Fibroblast of mammary gland (primary cell): ENCODE measurements at places on chromosomes 6 and 20.

DNA sequence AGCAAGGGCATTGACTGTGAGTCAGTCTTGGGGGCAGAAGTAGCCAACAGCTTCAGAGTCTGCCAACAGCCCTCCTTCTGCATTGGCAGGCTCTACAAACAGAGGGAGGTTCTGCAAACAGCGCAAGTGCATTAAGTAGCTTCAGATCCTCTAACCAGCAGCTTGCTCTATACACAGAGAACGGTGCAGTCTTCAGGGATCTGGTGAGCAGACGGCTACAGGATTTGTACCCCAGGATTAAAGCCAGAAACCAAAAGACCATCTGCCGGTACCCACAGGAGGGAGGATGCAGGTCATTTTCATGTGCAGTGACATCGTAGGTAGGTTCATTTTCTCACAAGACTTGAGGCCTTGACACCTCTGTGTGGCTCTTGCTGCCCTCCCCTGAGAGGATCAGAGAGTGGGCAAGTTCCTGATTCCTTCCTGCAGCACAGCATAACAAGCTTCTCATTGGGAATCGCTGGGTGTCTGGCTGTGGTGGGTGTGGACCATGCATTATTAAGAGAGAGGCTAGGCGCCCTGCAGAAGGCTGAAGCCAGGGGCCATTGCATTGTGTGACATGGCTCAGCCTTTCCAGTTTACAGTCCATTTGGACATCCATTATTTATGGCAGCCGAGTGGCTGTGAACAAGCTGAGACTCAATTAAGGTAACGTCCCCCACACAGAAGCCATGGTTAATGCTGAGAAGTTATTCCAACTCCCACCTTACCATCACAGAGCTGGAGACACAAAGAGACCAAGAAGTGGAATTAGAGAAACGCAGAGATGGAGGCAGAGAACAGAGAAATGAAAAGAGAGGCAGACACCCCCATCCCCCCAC, 250.0 kb downstream of the LRFN2 start:
- DNase-seq = no peak

GRCh38 chr6:132268209-132268608, 133.1 kb downstream of the MOXD1 start:
- DNase-seq = no peak

DNA sequence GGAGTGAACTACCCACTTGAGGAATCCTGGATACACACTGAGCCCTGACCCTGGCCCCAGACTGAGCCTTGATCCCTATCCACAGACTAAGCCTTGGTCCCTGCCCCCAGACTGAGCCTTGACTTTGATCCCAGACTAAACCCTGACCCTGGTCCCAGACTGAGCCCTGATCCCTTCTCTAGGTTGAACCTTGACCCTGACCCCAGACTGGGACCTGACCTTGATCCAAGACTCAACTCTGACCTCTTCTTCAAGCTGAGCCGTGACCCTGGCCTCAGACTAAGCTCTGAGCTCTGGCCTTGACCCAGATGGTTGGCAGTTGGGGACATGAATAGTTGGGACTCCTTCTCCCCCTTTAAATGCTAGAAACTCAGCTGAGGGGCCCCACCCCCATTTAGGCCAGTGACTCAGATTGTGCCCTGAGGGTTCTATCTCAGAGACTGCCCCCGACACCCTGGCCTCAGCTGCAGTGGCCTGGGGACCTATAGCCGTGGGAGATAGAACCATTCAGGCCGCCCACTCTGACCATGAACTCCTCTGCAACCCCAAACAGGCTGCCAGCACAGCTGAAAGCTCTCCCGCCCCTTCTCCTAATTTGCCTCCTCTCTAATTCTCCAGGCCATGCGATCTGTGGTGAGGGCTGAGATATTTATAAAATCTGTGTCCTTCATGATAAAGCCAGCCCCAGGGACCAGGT, 84.7 kb downstream of the DLGAP4 start:
- no peak for DNase-seq

- no peak for DNase-seq
Measured at GRCh38 chr20:16257021-16257420, 316.2 kb downstream of the KIF16B start.

DNA sequence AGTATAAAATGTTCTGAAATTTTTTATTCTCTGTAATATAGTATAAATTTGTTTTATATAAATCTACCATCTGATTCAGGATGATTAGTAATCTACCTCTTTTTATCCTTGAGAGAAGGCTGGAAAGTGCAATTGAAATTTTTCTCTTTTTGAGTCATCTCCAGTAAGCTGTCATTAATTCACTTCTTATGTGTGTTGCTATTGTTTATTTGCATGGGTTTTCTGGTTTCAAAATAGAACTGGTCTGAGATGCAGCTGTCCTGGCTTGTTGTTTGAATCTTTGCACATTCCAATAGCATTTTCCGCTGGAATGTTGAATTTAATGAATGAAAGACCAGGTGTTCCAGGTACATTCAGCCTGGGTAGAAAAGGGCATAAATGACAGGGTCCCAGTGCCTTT, 24.3 kb upstream of the TAB2 start:
- DNase-seq = no peak

- no peak for DNase-seq
Measured at GRCh38 chr20:19407736-19408135, 195.3 kb downstream of the SLC24A3 start.

- no peak for DNase-seq
Measured at GRCh38 chr20:49532285-49532946, 35.5 kb downstream of the PTGIS start.

- peak; percentile 65 for DNase-seq
Measured at GRCh38 chr6:130466052-130466747, 100.4 kb downstream of the TMEM200A start.

- no peak for DNase-seq
Measured at GRCh38 chr20:642398-643174, 10.4 kb downstream of the SRXN1 start.

DNA sequence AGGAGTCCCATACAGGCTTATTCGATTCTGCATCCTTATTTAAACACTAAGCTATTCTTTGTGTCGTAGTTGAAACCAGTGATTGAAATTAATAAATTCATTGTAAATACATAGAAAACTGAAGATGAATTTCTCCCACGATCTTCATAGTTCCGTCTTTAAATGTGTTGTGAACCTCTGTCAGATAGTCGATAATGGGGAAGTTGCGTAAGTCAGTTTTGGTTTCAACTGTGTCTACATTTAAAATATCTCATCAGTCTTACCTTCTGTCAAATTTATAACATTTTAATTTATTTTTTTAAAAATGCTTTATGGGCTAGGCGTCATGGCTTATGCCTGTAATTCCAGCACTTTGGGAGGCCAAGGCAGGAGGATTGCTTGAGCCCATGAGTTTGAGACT, 12.7 kb downstream of the STX11 start:
- no peak for DNase-seq

GRCh38 chr6:163226181-163226835, 188.2 kb upstream of the QKI start:
- DNase-seq = no peak

- DNase-seq = no peak
Measured at GRCh38 chr6:126113261-126113660, 126.9 kb downstream of the TRMT11 start.

GRCh38 chr20:4730780-4731179, 9.1 kb downstream of the PRND start:
- peak; percentile 6 for DNase-seq

DNA sequence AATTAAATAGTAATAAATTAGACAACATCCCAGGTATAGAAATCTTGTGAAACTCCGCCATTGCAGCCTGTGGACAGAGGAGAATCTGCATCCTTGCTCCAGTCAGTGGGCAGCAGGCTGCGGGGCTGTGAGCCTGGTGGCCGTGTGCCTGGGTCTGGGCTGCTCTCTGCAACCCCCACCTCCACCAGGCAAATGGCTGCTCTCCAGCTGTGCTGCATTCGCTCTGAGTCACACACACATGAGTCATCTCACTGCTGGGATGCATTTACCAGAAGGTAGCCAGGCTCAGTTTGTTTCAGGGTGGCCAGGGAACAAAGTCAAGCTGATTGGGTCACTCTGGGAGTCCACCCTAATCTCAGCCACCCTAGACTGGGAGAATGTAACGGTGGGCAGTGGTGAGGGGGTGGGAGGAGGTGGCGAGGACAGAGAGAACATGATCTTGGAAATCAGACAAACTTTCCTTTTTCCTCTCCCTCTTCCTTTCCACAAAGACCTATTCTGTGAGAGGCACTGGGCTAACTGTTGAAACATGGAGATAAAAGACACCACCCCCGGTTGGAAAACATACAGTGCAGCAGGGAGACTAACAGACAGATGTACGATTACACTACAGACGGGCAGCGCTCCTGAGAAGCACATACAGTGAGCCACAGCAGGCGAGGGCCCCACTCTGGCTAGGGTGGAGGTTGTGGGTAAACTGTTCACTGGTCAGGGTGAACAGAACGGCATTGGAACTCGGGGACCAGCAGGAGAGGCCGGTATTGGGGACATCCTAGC, 59.2 kb downstream of the TRAM2 start:
- peak; percentile 99 for DNase-seq

DNA sequence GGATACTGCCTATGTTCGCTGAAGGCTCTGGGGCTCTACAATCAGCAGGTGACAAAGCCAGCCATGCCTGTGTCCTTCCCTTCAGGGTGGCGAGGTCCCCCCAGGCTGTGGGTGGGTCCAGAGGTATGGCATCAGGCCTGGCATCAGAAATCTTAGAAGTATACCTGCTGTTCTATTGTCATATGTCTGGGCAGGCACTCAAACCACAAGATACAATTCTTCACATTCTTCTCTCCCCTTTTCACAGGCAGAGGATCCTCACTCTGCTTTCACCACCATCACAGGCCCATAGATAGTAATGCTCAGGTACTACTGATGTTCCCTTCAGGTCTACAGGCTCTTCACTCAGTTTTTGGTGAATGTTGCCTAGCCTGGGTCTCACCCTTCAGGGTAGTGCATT, 1180.0 kb upstream of the CITED2 start:
- DNase-seq = no peak

DNA sequence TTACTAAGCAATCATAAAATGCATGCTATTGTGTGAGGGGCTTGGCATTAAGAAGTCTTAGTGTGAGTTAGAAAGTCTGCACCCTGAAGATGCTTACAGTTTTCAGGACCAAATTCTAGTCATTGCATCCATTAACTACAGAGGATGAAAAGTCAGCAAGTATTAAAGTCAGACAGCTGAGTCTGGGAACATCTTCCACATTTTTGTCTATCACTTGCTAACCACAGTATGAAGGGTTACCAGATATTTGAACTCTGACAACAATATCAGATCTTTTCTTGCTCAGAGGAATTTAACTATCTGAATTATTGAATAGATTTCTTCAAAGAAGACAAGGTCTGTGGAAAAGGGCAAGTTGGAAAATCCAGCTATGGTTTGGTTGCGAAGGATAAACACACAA, 264.4 kb downstream of the BTBD9 start:
- no peak for DNase-seq

GRCh38 chr6:151285122-151285521, 45.4 kb downstream of the AKAP12 start:
- DNase-seq = peak; percentile 71

DNA sequence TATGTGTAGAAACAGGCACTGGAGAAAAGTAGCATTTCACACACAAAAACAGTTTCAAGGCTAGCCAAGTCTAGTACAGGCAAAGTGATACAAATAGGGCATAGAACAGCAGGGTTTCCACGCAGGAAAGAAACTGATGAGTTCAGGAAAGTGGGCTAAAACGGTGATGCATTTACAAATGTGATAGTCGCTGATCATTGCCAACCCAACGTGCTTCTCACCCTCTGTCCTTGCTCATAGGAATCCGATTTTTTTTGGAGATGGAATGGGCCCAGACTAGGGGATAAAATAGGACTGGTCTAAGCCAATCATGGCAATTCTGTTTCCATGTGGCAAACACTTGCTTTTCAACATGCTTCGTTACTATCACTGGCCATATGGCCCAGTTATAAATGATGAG, 536.6 kb downstream of the PRKN start:
- no peak for DNase-seq

DNA sequence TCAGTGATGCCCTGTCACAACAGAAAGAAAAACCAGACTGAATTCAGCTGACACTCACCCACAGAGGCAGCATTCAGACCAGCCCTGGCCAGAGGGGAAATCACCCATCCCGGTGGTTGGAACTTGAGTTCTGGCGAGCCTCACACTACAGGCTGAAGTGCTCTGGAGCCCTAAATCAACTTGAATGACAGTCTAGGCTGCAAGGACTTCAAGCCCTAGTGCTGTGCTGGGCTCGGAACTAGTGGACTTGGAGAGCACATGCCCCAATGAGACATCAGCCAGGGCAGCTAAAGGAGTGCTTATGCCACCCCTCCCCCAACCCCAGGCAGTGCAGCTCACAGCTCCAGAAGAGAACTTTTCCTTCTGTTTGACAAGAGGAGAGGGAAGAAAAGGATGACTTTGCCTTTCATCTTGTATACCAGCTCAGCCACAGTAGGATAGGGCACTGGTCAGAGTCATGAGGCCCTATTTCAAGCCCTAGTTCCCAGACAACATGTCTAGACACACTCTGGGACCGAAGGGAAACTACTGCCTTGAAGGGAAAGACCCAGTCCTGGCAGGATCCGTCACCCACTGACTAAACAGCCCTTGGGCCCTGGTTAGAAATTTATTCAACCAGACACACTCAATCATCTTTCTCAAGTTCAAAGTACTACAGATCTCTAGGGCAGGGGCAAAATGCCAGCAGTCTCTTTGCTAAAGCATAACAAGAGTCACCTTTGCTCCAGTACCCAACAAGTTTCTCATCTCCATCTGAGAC, 43.2 kb upstream of the PNRC1 start:
- no peak for DNase-seq

GRCh38 chr6:6008089-6008647, 1.4 kb upstream of the NRN1 start:
- DNase-seq = no peak

DNA sequence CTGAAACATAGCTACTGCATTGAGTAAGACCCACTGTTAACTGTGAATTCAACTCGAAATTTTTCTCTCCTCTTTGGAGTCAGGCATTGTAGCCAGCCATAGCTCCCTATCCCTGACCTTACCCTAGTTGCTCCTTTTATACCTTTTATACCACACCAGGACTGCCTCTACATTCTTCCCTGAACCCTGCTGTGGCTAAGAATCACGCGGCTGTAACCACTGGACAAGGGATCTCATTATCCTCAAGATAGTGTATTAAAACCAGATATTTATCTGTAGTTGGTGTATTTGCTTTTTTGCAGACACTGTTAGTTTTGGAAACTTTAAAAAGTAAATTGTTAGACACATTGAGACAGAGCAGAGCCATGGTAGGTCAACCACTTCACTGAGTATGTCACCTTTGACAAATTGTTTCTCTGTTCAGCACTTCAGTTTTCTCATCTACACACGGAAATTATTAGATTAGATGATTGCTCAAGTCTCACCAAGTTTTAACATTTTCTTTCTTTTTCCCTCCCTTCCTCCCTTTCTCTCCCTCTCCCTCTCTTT, 171.9 kb upstream of the PRND start:
- peak; percentile 41 for DNase-seq

DNA sequence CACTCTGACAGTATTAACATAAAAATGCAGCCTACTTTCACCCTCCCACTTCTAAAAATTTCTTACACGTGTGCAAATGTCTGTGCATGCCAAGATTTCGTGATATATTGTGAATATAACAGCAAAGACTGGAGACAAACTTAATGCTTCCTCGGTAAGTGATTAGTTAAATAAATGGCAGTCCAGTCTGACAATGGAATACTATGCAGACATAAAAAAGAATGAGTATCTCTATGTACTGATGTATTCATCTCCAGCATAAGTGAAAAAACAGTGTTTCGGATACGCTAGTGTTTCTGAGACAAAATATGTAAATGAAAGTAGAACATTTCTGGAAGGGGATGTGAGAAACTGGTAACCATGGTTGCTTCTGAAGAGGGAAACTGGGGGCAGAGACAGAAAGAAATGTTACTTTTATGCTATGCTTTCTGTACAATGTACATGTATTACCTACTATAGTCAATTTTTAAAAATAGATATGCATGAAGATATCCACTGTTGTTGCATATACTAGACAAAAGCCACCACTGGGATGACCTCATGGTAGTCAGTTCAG, 7.0 kb downstream of the SLC22A23 start:
- no peak for DNase-seq
